Stimulated activated CD4-positive, alpha-beta T cell treated with anti-CD3 and anti-CD28 coated beads, Interleukin-1b, Interleukin-23, amount 100 ng/mL, for 1 hour (primary cell): ENCODE measurements at places on chromosomes 1 and 21.

DNA sequence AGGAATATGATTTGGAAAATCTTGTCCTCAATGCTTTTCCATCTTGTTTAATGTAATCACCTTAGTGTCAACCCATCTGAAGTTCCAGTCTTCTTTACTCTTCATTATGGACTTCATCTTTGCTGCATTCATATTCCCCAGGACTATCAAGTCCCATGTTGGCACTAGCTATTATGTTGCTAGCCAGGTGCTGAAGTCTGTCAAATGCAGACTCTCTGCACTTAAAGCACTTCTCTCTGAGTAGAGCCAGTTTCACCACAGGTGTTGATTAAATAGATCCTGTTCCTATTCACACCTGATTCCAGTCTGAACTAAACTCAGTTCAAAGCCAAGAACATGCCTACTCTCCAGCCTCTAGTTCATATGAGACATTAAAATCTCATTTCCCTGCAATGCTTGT is 75.0 kb upstream of the PKN2 start:
- DNase-seq: no peak

GRCh38 chr1:182249201-182249676 is 142.4 kb downstream of the GLUL start:
- no peak for DNase-seq

DNA sequence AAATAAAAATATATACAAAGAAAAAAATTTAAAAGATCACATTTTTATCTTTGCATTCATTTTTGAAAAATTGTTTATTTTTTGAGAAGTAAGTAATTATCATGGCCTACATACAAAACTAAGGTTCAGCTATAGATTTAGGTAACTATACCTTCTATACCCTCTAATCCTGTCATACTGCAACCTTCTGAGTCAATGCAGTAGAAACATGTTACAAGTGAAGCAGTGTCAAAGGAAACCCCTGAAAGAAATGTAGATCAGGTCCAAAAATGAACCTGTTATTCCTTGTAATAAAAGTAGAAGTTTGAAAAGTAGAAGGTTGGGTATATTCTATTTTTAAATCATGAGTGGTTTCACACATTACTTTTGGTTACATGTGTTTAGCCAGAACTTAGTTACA is 51.3 kb downstream of the PTGS2 start:
- DNase-seq: no peak

GRCh38 chr1:151157067-151157531 is 650 bp downstream of the TNFAIP8L2 start:
- no peak for DNase-seq

DNA sequence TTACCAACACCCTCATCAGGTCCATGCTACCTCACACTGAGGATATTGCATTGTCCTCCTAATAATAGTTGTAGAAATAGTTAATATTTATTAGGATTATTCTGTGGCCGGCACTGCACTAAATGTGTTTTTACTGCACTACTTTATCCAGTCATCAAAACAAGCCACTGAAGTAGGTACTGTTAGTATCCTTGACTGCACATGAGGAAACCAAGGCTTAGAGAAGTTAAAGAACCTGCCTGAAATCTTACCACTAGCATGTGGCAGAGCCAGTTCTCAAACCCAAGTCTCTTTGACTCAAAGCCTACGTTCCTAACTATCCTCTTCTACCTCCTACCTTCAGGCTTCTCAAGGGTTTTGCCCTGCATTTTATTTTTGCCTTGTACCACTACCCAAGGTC is 30.9 kb downstream of the FMO1 start:
- DNase-seq: no peak

DNA sequence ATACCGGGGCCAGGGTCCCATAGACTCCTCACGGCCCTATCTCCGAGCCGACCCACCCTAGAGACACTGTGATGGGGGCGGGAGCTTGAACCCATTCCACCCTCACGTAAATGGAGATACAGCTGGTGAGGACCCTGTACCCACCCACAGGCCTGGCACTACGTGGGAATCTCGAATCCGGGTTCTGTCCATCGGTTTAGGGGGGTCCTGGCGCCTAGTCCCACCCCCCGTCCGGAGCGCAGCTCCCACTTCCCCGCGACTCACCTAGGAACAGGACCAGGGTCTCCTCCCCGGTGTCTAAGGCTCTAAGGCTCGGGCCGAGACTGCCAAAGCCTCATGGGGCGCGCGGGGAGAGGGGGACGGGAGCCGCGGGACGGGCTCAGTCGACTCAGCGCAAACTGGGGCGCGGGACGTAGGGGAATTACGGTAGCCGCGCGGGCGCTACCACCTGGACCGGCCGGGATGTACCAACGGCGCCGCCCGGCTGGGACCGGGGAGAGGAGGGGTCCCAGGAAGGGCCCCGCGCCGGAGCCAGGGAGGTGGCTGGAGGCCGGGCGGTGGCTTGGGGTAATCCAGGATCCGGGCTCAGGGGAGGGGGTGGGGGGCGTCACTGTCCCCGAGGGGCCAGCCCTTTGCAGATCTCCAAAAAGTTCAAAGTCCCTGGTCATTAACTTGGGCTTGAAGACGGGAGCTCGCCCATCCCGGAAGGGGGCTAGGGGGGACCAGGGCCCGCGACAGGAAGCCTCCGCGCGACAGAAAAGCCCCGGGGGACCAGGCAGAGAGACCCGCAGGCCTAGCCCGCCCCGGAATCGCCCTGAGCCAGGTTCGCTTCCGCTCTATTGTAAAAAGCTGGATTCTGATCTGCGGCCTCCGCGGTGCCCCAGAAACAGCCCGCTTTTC is 1.0 kb downstream of the PLEKHG5 start:
- DNase-seq: no peak

DNA sequence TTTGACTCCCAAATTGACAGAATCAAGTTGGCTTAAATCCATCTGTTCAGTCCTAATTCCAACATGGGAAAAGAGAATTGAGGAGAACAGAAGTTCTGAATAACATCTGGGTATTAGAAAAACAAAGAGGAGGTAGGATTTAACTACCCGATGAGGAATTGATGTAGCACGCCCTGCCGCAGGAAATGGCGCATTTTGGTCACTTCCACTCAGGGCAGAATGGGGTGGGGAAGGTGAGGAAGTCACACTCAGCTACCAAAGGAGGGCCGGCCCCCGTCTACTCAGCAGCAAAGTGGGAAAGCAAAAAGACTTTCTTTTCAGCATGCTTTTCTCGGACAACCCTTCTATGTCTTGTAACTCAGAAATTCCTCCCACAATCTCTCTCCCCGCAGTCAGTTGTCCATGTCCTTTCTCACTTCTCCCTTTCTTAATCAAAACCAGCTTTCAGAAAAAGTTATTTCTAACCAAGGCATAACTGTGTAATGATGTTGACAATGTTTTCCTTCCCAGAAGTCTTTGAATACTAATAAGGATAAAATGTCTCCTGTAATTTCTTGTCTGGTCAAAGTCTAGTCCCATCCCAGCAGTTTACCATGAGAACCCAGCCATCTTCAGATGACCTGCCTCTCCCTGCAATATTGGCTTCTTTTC is 60.5 kb upstream of the SIPA1L2 start:
- no peak for DNase-seq

DNA sequence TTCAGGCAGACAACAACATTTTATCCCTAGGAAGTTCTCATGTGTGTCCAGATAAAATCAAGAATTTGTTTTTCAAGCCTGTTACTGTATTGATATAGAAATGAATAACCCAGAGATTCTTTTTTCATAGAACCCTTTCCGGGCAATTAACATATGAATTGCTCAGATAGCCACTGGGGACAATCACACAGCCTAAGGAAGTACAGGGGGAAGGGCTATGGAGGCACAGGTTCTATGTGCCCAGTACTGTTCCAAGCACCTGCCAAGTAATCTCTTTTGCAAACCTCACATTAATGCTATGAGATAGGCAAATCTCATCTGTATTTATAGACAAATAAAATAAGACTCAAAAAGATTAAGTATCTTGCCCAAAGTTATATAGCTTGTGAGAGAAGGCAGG is 84.9 kb downstream of the NTNG1 start:
- no peak for DNase-seq

GRCh38 chr1:7551442-7551841 is 219.7 kb upstream of the VAMP3 start:
- no peak for DNase-seq

- no peak for DNase-seq
These were observed 40.7 kb downstream of the SLC30A1 start for GRCh38 chr1:211538287-211538686.

GRCh38 chr1:227317011-227317451 is 1.3 kb downstream of the CDC42BPA start:
- DNase-seq: no peak

DNA sequence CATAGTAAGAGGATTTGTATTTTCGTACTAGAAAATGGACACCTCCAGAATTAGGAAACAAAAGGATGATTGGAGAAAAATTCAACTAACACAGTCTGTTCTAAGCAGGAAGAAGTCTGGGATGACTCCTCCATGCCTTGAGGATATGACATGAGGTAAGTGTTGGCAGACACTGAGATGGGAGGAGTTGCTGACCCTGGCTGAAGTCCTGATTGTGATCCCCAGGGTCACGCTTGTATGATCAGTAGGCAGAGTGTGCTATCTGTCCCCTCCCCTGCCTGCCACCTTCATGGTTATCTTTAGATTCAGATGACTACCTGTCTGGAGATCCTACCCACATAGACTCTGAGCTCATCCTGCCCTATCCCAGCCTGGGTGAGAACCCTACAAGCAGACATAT is 249.1 kb downstream of the C1orf94 start:
- DNase-seq: no peak

GRCh38 chr1:218444588-218444987 is 99.5 kb downstream of the TGFB2 start:
- DNase-seq: no peak

- no peak for DNase-seq
These were observed 6.0 kb downstream of the CLSTN1 start for GRCh38 chr1:9817734-9818133.

- no peak for DNase-seq
These were observed 15.6 kb upstream of the C1orf198 start for GRCh38 chr1:230883967-230884366.

- no peak for DNase-seq
These were observed at the start of gene CSMD2 for GRCh38 chr1:34164771-34165391. Gene CSMD2 (minus strand): TSS chr1:34165230. CDS start chr1:34165097, 133 bp downstream.

DNA sequence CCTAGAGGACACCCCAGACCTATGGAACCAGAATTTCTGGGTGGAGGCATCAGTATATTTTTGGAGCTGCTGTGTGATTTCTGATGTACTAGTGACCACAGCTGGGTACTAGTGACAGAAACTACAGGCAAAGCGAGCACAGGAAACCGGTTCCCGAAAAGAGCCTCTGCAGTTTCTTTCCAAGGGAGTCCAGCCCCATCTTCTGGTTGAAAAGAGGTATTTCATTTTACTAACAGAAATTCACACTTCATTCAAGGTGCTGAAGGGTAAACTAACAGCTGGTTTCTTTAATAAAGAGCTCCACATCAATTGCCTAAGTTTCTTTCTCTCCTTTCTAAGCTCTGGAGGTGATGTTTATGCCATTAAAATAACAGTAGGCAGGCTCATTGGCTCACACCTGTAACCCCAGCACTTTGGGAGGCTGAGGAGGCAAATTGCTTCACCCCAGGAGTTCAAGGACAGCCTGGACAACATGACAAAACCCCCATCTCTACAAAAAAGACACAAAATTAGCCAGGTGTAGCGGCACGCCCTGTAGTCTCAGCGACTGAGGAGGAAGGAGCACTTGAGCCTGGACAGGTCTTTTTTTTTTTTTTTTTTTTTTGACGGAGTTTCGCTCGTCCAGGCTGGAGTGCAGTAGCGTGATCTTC is 22.0 kb downstream of the THAP3 start:
- no peak for DNase-seq

DNA sequence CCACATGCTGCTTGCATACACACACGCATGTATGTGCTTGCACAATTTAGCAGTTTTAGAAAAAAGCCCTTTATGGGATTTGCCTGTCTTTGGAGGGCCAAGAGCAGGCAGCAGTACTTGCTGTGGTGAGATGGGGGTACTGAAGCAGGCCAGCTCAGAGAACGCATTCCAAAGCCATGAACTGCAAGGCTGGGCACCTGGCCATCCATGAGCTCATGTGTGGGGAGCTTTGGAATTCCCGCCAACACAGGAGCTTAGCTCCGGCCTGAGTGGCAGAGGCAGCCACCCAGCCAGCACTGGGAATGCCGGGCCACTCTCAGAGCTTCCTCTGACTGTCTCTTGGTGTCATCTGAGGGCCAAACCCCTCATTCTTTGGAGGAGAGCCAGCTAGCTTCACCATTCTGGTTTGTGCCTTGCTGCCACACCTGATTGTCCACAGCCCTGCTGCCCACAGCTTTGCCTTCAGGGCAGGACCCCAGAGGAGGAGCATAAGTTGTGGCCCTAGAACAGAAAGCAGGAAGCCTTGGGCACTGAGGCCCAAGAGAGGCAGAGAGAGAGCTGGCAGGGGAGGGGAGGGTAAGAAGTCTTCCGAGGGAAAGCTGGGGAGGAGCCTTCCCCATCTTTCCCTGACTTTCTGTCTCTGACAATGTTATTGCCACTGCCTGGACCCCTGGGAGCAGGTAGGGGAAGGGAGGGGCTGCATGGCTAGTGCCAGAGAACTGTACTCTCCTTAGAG is 92.1 kb upstream of the POU3F1 start:
- no peak for DNase-seq

- no peak for DNase-seq
These were observed 217.3 kb downstream of the PTPRU start for GRCh38 chr1:29453502-29454240.

DNA sequence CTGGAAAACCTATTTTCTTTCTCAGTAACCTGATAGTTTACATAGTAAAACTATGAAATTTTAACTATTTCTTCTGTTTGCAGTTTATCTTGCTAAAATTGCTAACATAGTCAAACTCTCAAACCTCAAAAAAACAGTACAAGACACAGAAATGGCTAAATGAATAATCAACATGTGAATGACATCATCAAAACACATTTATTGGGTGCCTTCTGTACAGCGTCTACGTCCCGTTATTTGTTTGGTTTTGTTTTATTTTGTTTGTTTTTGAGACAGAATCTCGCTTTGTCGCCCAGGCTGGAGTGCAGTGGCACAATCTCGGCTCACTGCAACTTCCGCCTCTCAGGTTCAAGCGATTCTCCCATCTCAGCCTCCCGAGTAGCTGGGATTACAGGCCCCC is 11.2 kb downstream of the RBM34 start:
- no peak for DNase-seq

DNA sequence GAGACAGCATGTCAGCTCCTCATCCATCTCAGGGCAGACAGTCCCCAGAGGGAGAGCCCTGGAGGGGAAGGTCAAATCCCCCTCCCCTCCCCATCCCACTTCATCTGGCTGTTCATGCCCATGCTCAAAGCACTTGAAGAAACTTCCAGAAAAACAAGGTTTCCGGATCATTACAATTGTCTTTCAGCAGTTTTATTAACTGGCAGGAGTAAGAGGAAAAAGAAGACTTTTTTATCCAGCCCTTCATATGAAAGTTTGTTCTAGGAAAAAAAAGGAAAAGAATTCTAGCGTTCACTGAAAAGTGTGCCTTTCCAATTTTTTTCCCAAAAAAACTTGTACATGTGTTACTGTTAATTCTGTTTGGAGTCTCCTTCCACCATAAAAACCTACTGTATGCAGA is 145.7 kb upstream of the TIAM1 start:
- DNase-seq: no peak
